ENCODE measurements at places on chromosomes 7 and 10.

GRCh38 chr7:40493609-40494051 lies 358.8 kb downstream of the SUGCT start:
- no peak for DNase-seq

DNA sequence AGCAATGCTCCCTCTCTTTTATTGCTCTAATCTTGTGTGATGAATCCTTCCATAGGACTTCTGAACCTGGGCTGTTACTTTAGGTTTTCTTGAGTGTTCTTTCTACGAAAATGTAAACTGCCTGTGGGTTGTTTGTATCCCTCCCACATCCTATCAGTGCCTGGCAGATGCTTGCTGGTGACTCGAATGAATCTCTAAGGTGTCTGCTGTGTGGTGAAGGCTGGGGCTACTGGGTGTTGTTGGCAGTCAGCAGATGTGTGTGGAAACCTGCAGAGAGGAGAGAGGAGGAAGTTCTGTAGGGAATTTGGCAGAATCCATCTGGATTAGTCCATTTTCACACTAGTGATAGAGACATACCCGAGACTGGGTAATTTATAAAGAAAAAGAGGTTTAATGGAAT lies 639.4 kb downstream of the CALN1 start:
- DNase-seq, result no peak

DNA sequence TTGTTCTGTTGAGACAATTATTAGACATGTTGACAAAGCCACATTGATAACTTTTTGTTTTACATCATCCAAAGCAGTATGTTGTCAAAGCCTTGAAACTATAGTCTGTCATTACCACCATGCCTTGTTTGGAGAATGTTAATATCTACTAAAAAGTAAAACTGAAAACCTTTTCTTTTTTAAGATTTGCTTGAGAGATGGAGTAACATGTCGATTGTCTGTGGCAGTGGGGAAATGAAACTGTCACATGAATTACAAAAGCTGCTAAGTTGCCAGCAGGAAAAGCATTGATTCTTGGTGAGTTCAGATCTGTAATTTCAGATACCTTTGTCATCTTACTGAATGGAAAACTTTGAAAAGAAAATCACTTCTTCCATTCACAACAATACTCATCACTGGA lies 69.1 kb downstream of the TFPI2 start:
- DNase-seq, result no peak

- DNase-seq, result no peak
These were observed 911.6 kb downstream of the LRMDA start for GRCh38 chr10:76342996-76343395.

DNA sequence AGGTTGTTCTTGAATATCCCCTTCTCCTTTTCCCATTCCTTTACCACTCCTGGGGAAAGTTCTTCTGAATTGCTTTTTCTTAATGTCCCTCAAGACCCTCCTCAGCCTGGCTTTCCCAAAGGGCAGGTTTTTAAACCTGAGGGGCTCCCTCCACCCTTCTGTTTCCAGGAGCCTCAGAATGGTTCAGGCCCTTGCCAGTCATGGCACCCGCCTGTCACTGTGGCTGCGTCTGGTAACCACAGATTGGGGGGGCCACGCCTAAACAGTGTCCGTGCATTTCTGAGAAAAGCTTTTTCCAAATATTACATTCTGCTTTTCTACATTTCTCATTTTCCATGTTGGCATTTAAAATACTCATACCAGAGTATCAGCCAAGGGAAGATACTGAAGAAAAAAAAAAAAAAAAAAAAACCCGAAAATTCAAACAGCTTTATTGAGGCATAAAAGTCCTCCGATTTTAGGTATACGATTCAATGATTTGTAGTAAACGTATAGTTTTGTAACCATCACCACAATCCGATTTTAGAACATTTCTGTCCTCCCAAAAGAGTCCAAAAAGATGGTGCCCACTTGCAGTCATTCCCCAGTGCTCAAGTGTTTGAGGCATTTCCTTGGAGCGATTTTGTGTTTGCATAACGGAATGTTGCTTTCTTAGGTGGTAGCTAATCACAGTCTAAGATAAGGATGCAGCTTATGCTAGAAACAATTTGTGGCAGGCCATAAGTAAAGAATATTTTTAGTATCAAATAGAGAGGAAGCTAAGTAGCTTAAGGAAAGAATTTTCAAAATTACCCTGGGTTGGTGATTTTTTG lies 22.1 kb downstream of the HKDC1 start:
- no peak for DNase-seq

DNA sequence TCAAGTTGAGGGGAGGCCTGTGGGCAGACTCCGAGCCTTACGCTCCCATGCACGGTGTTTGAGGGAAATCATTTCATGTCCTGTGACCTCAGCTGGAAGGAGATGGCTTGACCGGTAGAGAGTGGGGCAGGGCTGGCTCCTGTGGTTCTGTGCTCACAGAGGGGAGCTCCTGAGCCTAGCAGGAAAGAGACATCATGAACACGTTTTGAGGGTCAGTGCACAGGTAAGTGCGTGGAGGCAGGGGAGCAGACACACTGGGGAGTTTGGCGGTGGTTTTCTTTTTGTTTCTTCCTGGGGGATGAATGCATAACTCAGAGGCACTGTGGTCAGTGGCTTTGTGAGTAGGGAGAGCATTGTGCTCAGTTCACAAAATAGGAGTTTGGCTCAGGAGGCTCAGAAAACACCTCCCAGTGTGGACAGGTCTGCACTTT lies 22.5 kb downstream of the ADCY1 start:
- DNase-seq, result no peak

- DNase-seq, result no peak
These were observed 2.2 kb upstream of the DNA2 start for GRCh38 chr10:68474021-68474420.

DNA sequence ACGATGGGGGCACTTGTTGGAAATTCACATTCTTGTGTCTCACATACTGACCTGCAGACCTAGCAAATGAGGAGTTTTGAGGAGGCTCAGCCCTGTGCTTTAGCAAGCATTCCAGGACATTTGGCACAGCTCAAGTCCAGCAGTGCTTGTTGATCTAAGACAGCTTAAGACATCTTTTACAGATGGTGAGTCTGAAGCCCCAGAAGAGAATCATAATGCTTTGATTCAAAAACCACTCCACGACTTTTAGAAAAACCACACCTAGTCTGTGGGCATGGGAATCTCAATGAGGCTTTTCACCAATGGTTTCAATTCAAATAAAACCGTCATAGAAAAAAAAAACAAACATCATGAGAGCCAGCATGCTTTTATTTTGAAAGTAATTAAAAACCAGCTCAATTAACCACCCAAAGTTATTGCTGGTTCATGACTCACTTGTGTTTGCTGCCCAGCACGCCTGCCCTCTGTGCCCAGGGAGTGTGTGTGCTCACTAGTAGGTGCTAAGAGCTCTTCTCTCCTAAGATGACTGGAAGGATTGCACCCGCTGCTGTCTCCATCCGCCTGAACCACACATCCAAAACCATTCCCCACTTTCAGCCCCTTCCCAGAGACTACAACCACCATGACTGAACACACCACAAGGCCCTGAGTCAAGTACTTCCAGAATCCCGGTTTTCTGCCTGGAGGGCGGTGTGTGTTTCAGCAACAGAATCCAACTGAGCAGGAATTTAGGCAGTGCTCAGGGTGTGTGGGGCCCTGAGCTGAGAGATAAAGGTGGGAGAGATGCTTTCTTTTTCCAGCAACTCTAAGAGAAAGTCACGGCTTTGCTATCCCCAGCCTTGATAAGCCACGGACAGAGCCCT lies 130.2 kb upstream of the ADAM12 start:
- no peak for DNase-seq
